ENCODE measurements at places on chromosomes 7 and 10.

DNA sequence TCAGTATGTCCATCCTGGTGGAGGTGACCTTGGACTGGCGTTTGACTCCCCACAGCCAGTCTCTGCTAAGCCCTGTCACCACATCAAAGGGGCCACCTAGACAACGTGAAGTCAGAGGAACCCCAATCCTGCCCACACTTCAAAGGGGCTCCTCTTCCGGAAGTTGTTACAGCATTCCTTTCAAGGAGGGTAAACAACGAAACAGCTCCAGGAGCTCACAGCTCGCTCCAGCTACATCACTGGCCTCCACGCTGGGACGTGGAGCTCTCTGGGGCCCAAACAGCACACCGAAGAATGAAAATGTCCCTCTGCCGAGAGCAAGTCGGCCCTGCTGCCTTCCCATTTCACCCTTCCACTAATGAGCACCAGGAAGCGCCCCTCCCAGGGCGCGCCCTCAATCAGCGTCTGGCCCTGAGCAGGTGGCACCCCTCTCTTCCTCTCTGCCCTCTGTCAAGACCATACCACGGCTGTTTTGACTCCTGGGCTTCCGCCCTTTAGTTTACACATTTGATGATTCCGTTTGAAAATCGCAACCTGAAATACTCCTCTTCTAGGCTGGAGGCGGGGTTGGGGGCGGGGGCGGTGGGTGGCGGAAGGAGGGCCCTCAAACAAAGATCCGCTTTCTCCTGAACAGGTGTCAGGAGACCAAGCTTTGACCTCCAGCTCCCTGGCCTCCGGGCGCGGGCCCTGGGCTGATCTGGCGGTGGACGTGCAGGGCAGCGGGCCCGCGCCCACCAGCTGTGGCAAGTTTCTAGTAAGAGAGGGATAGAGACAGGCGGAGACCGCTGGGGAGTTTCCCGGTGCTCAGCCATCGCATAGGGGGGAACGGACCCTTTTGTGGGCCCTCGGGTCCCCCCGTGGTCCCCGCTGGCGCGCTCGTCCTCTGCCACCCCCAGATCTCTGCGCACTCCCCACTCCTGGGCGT lies 53.1 kb upstream of the KDM7A start:
- peak; percentile 69 for DNase-seq

- DNase-seq = no peak
Observed at GRCh38 chr10:50508315-50509051, 115.3 kb downstream of the SGMS1 start.

DNA sequence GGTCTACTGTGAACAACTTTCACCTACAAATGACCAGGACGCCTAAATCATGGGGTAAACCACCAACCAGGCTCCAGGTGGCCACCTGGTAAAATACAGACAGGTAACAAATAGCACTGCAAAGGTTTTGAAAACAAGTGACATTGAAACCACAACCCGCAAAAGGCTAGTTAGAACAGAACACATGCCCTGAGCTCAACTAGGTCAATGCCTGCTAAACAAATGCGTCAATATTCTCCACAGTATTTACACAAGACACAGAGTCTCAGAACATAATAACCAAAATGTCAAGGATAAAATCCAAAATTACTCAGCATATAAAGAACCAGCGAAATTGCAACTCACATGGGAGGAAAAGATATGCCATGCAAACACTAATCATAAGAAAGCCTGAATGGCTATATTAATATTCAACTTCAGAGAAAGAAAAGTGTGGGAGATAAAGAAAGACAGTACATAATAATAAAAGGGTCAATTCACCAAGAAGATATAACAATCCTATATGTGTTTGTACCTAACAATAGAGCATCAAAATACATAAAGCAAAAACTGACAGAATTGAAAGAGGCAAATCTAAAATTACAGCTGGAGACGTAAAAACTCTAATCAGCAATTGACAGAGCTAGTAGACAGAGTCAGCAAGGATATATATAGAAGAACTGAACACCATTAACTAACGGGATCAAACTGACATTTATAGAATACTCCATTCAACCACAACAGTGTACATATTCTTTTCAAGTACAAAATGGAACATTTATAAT lies 47.6 kb downstream of the SMURF1 start:
- DNase-seq = no peak

- DNase-seq = no peak
Observed at GRCh38 chr7:120030876-120031275, 242.1 kb upstream of the KCND2 start.

GRCh38 chr7:139651308-139651707 lies 126.5 kb downstream of the HIPK2 start:
- DNase-seq = no peak

DNA sequence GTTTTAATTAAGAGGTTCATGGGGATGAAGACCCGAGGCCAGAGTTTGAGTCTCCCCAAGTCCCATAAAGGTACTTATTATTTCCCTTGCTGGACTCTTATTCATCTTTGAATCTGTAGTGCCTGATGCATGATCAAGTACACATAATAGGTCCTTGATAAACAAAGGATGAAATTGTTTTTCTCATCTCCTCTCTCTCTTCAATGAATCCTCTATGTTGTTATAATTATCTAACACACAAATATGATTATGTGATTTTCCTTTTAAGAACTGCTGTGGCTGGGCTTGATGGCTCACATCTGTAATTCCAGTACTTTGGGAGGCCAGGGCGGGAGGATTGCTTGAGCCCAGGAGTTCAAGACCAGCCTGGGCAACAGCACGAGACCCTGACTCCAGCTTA lies 117.7 kb downstream of the BAMBI start:
- DNase-seq = no peak

DNA sequence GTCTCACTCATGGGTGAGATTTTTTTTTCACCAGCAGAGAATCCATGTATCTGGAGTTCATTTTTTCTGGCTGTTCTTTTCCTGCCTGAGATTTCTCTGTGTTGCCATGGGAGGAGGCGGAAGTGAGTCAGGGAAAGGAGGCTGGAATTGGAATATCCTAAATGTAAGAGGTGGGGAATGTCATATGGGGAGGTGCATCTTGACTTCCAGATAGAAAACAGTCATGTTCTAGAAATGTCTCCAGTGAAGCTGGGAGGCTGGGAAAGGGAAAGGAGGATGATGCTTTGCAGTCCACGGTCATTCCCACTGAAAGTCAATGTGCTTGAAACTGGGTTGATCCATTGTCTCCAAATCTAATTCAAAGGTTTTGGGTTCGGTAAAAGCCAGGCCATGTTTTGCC lies 39.7 kb upstream of the HPS1 start:
- no peak for DNase-seq

DNA sequence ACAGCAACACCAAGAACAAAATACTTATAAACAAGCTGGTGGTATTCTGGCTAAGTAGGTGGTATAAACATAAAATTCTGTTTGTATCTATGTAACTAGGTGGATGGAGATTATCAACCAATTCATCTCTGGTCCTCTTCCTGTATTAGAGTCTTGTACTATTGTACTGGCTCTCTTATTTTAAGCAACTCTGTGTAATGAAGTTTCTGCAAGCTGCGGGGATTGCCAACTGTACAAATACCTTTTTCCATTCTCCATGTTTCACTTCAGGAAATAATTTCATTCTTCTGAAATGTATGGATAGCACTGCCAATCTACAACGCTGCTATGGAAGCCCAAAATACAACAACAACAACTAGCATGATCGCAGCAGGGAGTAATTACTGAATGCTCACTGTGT lies 44.8 kb downstream of the JAZF1 start:
- DNase-seq = no peak

DNA sequence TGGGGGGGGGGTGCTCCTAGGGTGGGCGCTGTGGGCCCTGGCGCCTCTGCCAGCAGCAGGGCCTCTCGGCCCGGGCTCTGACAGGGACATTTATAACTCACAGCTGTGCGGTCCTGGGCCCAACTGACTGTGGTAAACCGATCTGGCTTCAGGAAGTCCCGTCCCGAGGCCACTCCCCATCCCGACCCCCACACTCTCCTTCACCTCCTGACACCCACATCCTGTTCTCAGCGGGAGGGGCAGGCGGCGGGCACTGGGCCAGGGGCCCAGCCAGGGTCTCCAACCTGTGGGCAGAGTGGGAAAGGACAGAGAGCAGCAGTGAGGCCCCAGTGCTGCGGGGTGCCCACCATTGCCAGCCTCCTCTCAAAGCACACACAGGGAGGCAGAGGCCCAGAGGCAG lies 69.1 kb downstream of the ZMIZ1 start:
- no peak for DNase-seq

GRCh38 chr10:61894133-61894532 lies 7.4 kb upstream of the ARID5B start:
- no peak for DNase-seq

GRCh38 chr10:121154846-121155245 lies 303.7 kb downstream of the WDR11 start:
- no peak for DNase-seq

DNA sequence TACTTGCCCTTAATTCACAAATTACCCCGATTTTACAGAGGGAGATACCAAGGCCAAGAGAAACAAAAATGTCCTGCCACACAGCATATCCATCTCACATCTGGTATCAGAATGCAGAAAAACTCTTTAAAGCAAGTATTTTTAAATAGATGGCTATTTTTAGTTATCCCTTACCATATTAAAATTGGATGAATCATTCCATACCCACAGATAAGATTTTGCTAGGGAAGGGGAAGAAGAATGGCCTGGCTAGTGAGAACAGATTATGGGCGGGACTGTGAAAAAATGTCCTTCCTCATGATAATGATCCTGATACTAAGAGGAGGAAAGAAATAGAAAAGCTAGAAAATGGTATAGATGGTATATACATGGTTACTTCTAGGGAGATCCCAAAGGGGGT lies 80.6 kb upstream of the GATAD1 start:
- DNase-seq = no peak

GRCh38 chr7:81399471-81399870 lies 370.4 kb downstream of the HGF start:
- no peak for DNase-seq

DNA sequence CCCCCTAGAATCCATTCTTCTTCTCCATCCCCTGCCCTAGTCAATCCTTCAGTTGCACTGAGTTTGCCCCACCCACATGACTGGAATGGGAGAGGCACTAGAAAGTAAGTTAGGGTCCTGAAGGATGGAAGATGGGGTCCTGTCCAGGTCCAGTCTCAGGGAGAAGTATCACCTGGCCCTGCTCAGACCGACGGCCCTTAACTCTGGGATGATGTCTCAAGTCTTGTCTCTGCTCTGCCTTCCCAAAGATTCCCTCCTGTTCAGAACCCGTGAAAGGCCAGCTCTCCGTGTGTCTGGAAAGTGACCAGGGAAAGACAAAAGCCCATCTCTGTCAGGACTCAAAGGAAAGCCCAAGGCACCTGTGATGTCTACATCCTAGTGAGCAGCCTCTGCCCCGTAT lies 88.8 kb downstream of the OAT start:
- no peak for DNase-seq

DNA sequence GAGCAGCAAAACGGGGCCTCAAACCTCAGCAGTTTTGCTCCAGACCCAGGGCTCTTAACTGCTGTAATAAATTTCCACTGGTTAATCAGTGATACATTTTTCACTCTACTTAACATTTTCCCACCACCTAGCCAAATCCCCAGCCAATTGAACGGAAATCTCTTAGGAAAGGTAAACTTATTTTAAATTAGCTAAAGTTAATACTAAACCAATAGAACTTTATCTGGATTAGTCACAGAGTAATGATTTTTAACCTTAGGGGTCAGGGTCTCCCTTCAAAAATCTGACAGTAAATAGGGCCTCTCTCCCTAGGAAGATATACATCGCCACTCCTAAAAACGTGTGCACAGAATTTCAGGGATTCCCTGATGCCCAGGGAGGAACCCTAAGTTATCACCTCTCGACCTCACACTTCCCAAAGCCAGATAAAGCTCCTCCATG lies 87.4 kb upstream of the KMT2E start:
- no peak for DNase-seq

GRCh38 chr7:93475811-93476210 lies 98.7 kb downstream of the CALCR start:
- peak; percentile 10 for DNase-seq

- no peak for DNase-seq
Observed at GRCh38 chr10:29623797-29624196, 11.0 kb downstream of the SVIL start.

DNA sequence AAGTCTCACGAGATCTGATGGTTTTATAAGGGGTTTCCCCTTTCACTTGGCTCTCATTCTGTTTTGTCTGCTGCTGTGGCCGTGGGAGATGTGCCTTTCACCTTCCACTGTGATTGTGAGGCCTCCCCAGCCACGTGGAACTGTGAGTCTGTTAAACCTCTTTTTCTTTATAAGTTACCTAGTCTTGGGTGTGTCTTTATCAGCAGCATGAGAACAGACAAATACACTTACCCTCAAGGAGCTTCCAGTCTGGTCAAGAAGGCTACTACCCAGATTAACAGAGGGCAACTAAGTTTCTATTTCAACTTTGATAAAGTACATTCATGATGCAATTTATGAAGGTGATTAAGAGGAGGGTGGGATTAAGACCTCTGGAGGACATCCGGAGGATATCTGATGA lies 13.1 kb downstream of the SMKR1 start:
- no peak for DNase-seq

GRCh38 chr7:4878336-4879335 lies 4.9 kb downstream of the RADIL start:
- no peak for DNase-seq

- no peak for DNase-seq
Observed at GRCh38 chr7:27194686-27195379, 5.1 kb downstream of the HOXA13 start.

DNA sequence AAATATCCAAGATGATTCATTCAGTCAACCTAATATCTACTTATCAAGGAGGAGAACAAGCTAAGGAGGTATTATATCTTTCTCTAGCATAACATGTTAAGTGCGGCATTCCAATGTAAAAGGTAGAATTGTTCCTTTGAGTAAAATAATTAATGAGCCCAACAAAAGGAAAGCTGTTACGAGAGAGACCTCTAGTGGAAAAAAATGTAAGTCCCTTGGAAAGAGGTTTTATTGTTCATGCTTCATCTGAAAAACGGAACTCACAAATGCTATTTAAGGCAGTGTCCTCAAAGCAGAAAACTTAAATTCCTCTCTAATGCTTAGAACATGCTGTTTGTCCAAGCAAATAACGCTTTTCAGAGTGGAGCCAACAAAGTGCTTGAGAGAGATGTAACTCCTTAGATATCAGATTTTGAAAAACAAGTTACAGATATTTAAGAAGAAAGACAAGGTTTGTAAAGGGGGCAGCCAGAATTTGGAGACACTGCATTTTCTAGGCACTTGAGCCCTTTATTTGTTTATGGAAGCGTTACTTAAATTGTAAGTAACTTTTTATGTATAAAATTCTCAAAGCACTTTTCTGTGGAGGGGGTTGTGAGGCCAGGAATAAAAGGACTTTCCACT lies 119.9 kb downstream of the TFEC start:
- DNase-seq = peak; percentile 70

DNA sequence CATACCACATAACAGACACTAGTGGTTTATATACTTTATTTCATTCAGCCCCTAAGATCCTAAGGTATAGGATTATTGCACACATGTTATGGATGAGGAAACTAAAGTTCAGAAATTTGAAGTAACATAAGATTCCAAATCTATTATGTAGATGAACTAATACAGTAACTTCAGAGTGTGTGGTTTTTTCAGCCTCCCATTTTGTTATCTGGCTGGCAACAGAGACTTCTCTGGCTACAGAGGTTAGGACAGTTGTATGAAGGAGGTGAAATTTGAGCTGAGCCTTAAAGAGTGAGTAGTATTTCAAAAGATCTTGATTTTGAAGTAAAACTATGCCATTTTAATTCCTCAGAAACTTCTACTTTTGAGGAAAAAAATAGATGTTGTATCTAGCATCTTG lies 125.4 kb downstream of the MAPK8 start:
- no peak for DNase-seq

GRCh38 chr10:90992462-90992861 lies 71.6 kb upstream of the ANKRD1 start:
- no peak for DNase-seq
